ENCODE measurements at places on chromosomes 11 and 22. TPM values are rescaled to one million over a fixed set of nuclear protein-coding genes. Genes with fewer than 3 reads are reported as not detected.

Gene IFITM10
- 2.9 TPM for total RNA-seq

Gene LDLRAD3
- total RNA-seq = 10.7 TPM

Gene HBB
- total RNA-seq = not detected

GRCh38 chr11:19938169-19938856 is 222.0 kb downstream of the DBX1 start:
- DNase-seq = peak; percentile 69

GRCh38 chr11:110089617-110090282 is 3.4 kb upstream of the ZC3H12C start:
- DNase-seq = no peak

- no peak for DNase-seq
These were observed 9.1 kb downstream of the TRPT1 start for GRCh38 chr11:64216879-64217278.

Measured in A172 (cell line).